ENCODE measurements at places on chromosomes 6 and 20.
A peak's percentile ranks its signal among the peaks of the same experiment; 100 is the strongest.

- DNase-seq: no peak
Measured at GRCh38 chr6:158813032-158813431, 6.1 kb downstream of the EZR start.

DNA sequence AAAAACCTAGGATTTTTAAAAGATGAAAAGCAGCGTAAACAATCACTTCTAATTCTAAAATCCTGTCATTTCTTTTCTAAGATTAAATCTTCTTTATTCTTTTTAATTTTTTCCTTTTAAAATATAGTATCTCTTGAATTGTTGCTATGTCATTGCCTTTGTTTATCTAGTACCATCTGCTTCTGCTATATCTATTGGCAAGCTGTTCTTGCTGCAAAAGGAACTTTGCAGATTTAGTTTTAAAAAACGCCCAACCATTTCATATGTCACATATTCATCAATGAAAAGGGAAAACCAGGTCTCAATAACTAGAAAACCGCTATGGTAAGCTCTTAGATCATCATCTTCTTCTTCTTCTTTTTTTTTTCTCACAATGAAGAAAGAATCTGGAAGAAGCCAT, 11.5 kb upstream of the EEF1A1 start:
- DNase-seq: no peak

- no peak for DNase-seq
Measured at GRCh38 chr20:9492067-9492466, 22.3 kb upstream of the LAMP5 start.

DNA sequence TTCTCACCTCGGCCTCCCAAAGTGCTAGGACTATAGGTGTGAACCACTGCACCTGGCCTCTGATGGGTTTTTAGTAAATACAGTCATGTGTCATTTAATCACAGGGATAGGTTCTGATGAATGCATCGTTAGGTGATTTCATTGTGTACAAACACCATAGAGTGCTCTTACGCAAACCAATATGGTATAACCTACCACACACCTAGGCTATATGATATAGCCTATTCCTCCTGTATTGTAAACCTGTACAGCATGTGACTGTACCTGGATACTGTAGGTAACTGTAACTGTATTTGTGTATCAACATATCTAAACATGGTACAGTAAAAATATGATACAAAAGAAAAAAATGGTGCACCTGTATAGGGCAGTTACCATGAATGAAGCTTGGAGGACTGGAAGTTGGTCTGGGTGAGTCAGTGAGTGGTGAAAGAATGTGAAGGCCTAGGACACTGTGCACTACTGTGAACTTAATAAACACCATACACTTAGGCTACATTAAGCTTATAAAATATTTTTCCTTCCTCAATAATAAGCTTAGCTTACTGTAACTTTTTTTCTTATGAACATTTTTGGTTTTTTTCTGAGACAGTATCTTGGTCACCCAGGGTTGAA, 10.0 kb downstream of the BICRAL start:
- no peak for DNase-seq

DNA sequence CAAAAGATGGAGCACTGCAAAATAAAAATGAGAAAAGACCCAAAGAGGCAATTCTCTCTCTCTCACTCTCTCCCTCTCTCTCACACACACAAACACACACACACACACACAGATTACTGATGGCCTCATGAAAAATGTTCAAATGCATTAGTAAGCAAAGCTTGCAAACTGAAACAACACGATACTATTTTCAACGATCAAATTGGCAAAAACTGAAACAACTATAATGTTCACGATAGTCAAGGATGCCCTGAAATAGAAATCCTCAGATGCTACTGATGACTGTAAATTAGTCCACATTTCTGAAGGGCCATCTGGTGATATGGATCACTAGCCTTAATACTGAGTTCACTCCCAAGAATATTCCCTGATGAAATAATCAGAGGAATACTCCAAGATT, 100.8 kb downstream of the TRERF1 start:
- DNase-seq: peak; percentile 40

DNA sequence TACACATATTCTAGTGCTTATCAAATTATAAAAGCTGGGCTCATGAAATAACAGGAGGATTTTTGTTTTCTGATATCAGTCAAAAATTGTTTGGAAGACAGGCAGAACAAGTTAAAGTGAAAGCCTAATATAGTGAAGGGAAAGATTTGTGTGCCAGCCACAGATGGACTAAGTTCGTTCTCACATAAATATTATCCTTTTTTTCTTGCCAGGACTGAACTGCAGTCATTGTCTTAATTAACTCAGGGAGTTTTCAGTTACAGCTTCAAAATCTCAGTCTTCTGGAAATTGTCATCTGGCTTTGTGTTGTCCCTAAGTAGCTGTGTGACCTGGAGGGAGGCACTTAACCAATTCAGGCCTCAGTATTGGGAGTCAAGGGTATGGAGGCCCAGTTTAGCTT, 40.7 kb downstream of the PLCB4 start:
- DNase-seq: no peak

- DNase-seq: peak; percentile 28
Measured at GRCh38 chr6:154738551-154738961, 5.3 kb downstream of the SCAF8 start.

- DNase-seq: no peak
Measured at GRCh38 chr20:10537850-10538480, 102.9 kb downstream of the SLX4IP start.

DNA sequence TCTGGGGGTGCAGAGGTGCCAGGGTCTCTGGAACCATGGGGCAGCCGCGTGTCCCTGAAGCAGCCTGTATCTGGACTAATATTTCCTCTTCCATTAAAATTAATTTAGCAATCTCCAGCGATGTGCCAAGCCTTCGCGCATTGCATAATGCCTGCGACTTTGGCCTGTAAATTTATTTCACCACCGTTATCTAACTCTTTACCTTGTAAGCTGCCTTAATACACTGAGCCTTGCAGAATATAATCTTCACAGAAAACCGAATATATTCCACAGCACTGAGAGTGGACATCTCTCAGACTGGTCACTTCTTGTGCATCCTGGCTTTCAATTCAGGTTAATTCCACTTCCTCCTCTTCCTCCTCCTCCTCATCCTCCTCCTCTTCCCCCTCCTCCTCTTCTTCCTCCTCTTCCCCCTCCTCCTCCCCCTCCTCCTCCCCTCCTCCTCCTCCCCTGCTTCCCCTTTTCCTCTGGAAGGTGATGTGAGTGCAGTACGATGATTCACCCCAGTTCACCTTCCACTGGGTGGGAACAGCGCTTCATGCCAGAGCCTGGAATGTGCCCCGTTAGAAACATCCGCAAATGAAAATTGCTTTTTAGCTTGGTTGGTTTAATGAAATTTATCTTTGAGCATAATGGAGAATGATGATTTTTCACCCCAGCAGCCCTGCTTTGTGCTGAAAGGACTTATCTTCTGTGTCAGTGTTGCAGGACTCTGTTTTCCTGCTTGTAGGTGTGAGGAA, 101.4 kb downstream of the CDH4 start:
- no peak for DNase-seq

- no peak for DNase-seq
Measured at GRCh38 chr6:37668251-37668650, 29.4 kb downstream of the MDGA1 start.

DNA sequence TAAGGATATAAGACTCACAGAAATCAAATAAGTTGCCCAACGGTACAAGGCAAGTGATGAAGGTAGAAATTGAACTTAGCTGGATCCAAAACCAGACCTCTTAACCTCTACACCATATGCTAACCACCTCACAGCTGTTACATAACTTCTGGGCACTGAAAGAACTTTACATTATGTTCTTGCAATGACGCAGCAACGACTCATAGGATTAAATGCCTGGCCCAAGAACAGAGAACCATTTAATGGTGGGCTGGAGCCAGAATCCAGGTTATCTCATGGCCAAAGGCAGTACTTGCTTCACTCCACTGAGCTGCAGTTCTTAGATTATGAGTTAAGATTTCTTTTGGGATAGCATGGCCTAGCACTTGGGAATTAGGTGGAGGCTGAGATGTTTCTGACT, 4.4 kb downstream of the TRMT6 start:
- DNase-seq: no peak

- DNase-seq: peak; percentile 94
Measured at GRCh38 chr6:130670142-130670541, 157.1 kb upstream of the SMLR1 start.

DNA sequence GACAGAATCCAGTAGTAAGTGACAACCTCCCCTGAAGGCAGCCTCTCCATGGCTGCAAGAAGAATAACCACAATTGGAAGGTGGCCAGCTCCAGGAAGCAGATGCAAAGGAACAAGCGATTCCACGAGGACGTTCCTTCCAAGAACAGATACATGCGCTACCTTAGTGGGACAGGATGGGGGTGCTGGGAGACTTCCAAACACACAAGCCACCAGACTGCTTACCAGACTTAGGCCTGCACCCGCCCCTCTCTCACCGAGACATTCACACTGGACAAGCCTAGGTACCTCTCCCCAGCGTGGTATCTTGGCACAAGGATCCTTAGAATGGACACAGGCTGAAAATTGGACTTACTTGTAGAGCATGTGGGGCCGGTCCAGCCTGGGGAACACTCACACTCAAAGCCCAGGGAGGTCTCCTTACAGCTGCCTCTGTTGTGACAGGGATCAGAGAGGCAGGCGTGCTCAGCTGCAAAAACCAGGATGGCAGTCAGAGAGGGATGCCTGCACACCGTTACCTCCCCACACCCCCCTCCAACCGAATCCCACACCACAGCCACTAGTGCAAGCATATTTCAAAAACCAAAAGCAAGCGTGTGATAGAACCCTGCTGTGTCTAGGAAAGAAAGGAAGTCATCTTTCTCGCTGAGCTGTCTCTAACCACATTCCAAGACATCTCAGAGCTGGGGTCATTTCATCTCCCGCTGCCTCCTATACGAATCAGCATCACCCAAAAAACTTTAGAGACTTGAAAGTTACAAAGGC, 22.4 kb downstream of the JAG1 start:
- no peak for DNase-seq

GRCh38 chr20:20251836-20252235, 116.1 kb upstream of the INSM1 start:
- no peak for DNase-seq

DNA sequence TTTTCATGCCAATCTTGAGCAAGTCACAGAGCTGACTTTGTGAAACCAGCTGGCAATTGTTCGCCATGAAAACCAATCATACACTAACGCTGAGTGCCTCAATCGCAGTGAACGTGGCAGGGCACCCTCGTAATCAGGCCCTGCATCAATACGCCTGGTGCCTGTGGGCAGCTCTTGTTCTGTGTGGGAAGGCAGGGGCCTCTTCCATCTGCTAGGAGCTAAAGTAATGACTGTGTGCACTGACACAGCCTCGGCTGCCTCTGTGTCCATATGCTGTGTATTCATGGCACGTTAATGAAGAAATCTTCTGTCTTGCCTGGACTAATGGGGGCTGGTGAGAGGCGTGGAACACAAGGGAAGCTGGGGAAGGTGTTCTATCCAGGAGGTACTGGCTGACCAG, 27.8 kb upstream of the SYNDIG1 start:
- DNase-seq: no peak

GRCh38 chr6:217048-217659, 75.1 kb upstream of the DUSP22 start:
- peak; percentile 39 for DNase-seq

DNA sequence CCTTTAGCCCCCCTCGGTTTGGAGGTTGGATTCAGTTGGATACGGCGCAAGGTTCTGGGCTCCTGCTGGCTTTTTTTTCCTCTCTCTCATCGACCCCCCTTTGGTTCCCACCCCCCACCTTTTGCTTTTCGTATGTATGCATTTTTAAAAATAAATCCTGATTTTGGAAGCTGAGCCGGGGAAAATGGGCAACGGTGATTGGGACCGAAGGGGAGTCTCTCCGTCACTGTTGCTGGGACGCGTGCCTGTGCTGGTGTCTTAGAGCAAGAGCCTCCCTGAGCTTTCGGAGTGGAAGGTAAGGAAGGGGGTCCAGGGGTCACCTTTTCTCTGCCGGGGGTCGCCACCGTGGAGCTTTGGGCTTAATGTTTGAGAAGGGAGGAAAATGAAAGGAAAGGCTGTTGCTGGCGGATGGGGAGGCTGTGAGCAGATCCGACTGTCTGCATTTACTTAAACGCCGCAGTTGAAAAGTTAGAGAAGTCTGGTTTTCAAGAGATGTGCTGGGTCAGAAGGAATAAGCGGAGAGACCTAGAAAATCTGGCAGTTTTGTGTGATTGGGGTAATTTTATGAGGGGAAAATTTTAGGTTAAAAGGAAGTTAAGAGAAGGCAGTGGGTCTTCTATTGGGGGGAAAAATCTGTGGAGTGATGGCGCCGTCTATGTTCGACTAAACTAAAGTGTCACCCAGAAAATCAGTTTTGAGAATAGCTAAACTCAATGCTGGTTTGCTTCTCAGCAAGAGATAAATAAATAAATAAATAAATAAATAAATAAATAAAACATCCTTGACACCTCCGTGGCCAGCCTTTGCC, 828 bp downstream of the ADGRB3 start:
- DNase-seq: peak; percentile 50

- DNase-seq: no peak
Measured at GRCh38 chr6:166221040-166221439, 53.4 kb upstream of the TBXT start.

DNA sequence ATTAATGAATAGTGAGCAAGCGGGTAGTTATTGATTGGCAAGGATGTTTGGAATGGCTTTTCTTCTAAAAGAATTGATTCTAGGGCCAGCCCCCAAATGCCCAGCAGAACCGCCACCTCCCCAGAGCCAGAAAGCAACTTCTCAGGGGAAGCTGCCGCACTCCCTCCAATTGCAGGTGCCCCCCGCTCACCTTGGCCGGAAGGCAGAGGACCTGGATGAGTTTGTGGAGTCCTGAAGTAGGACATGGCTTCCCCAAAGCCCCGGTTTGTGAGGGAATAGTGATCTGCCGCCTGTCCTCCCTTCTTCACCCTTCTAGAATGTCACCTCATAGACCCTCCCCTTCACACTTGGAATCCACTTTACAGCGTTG, at the start of gene SPATA25:
TSS of gene SPATA25 (minus strand) at position 277 of the 370 bp plus-strand sequence. CDS start at position 245, 32 bp downstream.
- no peak for DNase-seq

DNA sequence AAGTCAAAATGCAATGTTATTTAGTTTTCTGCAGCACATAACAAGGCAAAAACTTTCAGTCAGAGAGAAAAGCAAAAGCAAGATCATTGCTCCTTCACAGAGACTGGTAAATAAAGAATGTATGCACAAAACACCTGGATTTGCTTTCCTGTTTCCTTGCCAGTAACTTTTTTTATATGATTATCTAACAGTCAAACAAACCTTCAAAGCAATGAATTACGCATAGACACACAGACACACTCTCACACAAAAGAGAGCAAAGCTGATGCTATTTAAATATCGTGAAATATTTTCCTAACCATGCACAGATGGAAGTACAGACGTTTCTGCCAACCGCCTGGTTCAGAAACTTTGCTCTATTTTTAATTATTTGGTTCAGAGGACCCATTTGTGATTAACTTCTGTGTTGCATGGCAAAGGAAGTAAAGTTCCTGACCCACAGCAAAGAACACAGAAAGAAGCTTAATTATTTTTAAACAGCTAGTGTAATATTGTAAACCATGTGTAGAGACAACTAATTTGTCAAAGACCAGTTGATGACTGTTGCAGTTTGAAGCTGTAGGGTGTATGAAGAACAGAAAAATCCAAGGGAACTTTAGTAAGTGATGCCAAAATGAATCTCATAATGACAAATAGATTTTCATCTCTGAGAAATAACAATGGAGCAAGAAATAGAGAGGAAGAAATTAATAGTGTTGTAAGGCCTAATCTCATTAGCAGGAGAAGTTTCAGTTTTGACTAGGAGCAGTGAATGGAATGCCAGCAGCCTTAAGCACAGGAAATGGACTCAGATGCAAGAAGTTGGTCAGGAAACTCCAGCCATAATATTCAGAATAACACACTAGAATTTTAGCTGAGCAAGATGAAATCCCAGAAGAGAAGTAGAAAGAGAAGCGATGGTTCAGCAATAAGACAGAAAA, 24.1 kb downstream of the ATXN1 start:
- peak; percentile 49 for DNase-seq

Data from NCI-H82 (cell line).